ENCODE measurements at places on chromosomes 13 and 19.

GRCh38 chr19:55615543-55616394, 8.6 kb downstream of the ZNF784 start:
- DNase-seq, result no peak

DNA sequence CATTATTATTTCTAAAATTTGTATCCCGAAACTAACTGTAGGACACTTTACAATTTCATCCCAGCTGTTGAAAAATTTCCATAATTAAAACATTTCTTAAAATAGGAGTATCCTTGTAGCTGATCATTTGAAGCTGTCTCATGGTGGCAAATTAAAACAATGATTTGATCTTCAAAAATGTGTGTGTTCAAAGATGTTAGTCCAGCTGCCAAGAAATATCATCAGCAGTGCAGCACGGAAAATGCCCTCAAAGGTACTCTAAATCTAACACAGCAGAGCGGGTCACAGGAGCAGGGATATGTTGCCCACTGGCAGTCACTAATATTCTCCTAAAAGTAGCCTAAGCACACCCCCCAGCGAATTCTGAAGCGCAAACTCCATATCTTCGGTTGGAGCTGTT, 31.0 kb downstream of the KLF12 start:
- no peak for DNase-seq

DNA sequence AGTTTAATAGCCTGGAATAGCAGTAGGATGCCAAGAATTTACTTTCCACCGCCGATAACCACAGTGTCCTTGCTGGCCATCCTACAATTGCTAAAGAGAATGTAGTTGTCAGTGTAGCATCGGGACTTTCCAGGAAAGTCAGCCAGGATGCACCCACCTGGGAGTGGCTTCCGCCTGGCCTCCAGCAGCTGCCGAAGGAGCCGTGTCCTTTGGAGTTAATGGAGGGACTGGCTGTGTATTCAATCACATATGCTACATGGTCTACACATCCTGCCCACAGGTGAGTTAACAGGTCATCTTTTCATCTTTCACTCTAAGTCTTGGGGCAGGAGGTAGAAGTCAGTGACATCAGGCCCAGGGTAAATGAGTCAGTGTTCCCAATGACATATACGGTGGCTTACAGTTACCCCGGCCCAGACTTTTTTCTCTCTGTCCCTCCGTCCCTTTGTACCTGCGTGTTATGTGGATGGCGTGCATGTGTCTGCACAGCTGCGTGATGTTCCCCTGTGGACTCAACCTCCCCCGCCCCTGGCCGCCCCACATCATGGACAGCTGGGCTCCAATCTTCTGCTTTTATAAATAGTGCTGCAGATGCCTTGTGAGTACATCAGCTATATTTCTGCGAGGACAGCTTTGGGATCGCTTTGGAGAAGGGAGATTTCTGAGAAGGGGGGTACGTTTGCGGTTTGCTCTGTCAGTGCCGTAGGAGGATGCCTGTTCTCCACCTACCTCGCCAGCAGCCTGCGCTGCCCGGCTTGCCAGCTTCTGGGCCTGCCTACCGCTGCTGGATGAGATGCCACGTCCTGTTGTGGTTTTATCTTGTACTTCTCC, 63.1 kb downstream of the ATP11A start:
- DNase-seq, result no peak

DNA sequence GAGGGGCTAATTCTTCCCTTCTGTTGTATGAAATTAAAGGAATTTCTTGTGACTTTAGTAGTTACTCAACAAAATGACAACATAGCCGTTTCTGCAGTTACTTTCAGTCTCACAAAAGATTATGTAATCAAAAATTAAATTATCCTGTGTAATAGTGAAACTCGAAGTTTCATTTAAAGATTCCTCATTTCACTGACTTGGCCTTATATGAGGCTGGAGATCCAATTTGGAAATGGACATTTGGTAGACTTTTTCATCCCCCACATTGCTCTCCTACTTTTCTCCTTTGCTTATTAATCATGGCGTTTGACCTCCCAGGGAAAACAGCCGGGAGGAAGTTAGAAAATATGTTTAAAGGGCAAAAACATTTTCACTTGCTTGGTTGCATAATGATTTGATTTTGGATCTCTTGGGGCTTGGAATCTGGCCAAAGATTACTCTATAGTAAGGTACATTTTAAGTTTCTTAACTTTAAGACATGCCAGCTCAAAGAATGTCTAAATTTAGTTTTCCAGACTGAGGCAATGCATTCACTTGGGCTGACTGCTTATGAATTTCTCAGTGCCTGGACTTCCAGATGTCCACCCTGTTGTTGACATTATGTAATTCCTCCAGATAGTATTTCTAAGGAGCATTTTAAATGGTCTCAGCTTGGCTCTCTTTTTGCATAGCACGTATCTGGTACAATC, 1364.9 kb upstream of the MIR17HG start:
- no peak for DNase-seq

DNA sequence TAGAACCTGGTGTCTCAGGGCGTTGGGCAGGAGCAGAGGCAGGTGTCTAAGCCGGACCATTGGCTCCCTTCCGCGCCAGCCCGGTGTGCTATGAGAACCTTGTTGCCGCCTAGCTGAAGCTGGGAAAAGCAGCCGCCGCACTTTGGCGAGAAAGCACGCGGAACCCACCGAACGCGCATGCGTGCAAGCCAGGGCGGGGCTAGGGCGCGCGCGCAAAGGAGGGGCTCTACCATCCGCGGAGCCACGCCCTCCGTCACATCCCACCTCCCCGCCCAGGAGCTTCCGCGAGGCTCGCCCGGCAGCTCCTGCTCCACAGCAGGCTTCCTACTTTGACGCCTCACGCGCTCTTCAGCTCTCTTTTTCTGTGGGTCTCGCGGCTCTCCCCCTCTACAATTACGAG, 51.3 kb downstream of the WDR87 start:
- DNase-seq, result no peak

- no peak for DNase-seq
Observed at GRCh38 chr13:112711528-112712265, 21.9 kb downstream of the ATP11A start.

DNA sequence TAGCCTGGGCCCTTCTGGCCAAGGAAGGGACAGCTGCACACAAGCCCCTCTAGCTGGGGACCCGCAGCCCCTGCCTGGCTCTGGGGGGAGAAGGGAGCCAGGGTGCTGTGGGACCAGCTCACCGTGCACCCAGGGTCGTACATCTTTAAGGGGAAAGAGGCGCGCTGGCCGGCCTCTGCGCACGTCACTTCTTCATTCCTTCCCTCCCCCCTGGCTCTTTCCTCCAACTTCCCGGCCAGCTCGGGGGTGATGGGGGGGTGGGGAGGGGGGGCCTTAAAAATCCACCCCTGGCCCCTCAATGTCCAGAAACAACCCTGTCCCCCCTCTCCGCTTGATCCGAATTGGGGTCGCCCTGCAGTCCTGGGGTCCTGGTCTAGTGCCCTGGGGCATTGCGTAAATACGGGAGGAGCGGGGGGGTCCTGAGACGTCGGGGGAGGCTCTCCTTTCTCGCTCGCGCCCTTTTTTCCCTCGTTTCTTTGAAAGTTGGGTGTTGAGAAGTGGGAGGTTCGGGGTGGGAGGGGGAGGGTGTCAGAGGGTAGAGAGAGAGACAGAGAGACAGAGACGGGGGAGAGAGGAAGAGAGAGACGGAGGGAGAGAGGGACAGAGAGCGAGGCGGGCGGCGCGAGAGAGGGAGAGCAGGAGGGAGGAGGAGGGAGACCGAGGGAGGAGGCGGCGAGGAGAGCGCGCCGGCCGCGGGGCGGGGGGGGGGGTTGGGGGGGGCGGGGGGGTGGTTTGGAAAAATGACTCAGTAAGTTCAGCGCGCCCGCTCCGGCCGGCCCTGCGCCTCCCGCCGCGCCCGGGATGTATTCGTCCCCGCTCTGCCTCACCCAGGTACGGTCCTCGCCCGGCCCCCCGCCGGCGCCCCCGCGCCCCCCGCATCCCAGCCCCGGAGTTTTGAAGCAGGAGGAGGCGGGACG, at the start of gene NFIC:
NFIC (plus strand) TSS at position 748 of the 917 bp plus-strand sequence; CDS start at position 802, 54 bp downstream.
- peak; percentile 31 for DNase-seq

GRCh38 chr19:49554701-49555181, 25.6 kb downstream of the NOSIP start:
- no peak for DNase-seq

DNA sequence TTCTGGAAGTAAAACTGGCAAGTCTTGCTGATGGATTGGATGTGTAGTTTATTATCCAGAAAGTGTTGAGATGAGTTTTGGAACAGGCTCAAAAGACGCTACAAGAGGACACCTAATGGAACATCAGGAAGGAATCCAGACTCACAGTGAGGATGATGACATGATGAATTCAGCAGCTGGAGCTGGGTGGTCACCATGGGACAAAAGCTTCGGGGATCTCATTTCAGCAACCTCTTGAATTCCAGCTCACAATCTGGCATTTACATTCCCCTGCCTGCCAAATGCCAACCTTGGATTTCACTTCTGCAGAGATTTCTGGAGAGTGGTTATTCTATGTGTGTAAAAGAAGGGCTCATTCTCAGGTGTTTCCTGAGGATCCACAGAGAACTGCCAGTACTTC, 288.0 kb upstream of the TMTC4 start:
- DNase-seq, result no peak
